ENCODE measurements at places on chromosomes 2 and 18. TPM values are rescaled to one million over a fixed set of nuclear protein-coding genes. Genes with fewer than 3 reads are reported as not detected.

DNA sequence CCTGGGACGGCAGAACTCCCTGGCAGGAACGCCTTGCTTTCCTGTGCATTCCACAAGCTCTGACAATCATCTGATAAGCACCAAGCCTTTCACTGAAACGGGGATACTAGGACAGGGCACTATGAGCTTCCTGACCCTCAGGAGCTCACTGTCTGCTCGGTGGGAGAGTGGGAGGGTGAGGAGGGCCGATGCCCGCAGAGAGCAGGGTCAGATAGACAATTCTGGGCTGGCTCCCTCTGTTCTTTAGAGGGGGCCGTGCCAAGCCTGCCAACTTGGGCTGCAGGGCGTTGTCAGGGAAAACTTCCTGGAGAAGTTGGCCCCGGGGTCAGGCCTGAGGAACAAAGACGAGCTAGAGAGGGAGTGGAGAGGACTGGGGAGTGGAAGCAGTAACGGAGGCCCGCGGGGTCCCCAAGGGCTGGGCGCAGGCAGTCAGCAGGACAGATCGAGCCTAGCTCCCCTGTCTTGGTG, 82.0 kb downstream of the CTAGE1 start:
- DNase-seq = no peak

SLC9A4 gene
- not detected for total RNA-seq

- DNase-seq = peak; percentile 3
These were observed 39.1 kb upstream of the ALPP start for GRCh38 chr2:232339121-232340081.

DNA sequence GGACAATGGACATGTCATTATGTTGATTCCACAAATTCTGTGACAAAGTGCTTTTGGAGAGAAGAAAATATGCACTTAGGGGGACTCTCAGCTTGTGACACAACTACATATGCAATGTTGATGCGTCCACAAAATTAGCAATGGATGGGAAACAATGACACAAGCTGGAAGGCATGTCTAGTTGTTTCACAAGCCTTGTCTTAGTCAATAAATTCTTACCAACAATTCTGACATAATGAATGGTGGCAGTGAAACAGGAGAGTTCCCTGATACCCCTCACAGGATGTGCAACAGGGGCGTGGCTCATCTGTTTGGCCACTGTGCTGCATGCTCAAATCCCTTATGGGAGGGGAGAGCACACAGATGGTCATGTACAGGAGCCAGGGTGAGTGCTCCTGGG, 347.2 kb upstream of the DLGAP1 start:
- no peak for DNase-seq

- no peak for DNase-seq
These were observed 229.3 kb downstream of the SMAD2 start for GRCh38 chr18:47701134-47701533.

EFEMP1 gene
- total RNA-seq = 0.40 TPM

FAM124B gene
- total RNA-seq = not detected

- DNase-seq = no peak
These were observed 57.8 kb upstream of the OTOF start for GRCh38 chr2:26535663-26536275.

FOXD4L1 gene
- total RNA-seq = 0.18 TPM

- DNase-seq = peak; percentile 31
These were observed 114.5 kb downstream of the RNF144A start for GRCh38 chr2:7031547-7032245.

- no peak for DNase-seq
These were observed 3.7 kb downstream of the D2HGDH start for GRCh38 chr2:241738040-241738686.

DNA sequence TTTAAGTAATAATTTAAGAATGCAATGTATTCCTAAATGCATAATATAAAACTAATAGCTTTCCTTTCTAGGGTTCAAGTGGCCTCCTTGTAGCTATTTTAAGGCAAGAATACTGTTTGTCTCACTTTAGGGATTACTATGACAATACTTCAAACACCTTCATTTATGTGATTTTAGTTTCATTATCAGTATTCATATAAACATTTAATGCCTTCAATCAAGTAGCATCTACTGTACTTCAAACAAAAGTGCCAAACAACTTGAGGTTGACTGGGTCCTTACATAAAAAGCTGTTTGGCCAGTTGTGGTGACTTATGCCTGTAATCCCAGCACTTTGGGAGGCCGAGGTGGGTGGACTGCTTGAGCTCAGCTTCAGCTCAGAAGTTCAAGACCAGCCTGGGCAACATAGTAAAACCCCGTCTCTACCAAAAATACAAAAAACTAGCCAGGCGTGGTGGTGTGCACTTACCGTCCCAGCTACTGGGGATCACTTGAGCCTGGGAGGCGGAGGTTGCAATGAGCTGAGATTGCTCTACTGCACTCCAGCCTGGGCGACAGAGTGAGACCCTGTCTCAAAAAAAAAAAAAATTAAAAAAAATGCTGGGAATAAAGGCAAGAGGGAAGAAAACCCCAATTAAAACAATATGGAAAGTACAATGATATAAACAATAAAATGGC, 9.3 kb downstream of the MEX3C start:
- no peak for DNase-seq

FAM110C gene
- total RNA-seq = 0.24 TPM

UGT1A5 gene
- total RNA-seq = not detected

UPP2 gene
- total RNA-seq = not detected

- no peak for DNase-seq
These were observed 563 bp upstream of the POLE4 start for GRCh38 chr2:74957886-74958273.

GRCh38 chr18:79848579-79849327, 51.0 kb downstream of the KCNG2 start:
- no peak for DNase-seq

MORN2 gene
- 11.3 TPM for total RNA-seq

GAL3ST2 gene
- 0.33 TPM for total RNA-seq

SOCS6 gene
- 0.81 TPM for total RNA-seq

- DNase-seq = no peak
These were observed 132.7 kb upstream of the XPO1 start for GRCh38 chr2:61670591-61671501.

MRPL19 gene
- total RNA-seq = 78.3 TPM

GRCh38 chr2:19580264-19580663, 221.8 kb upstream of the OSR1 start:
- DNase-seq = no peak

DNA sequence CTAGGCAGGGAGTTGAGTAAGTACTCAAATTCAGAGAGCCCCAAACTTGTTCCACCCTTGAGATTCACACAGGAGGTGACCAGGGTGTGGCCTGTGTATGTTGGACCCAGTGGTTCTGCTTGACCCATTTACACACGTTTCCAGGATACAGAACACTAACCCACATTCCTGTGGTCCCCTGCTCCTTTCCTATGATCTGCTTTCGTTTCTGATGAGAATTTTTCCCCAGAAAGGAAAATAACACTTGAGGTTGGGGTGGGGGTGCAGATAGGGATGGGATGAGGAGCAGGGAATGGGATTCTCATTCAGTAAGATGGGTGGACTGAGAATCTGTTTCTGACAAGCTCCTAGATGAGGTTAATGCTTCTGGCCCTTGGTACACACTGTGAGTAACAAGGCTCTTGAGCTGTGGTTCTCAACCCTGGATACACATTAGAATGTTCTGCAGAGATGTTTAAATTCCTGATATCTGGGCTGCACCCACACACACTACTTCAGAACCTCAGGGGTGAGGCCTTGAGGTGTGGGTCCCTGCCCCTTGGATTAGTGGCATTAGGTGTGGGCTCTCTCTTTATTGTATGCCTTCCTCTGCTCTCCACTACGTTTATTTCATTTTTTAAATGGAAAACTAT, 58.4 kb downstream of the TPGS2 start:
- no peak for DNase-seq

DNA sequence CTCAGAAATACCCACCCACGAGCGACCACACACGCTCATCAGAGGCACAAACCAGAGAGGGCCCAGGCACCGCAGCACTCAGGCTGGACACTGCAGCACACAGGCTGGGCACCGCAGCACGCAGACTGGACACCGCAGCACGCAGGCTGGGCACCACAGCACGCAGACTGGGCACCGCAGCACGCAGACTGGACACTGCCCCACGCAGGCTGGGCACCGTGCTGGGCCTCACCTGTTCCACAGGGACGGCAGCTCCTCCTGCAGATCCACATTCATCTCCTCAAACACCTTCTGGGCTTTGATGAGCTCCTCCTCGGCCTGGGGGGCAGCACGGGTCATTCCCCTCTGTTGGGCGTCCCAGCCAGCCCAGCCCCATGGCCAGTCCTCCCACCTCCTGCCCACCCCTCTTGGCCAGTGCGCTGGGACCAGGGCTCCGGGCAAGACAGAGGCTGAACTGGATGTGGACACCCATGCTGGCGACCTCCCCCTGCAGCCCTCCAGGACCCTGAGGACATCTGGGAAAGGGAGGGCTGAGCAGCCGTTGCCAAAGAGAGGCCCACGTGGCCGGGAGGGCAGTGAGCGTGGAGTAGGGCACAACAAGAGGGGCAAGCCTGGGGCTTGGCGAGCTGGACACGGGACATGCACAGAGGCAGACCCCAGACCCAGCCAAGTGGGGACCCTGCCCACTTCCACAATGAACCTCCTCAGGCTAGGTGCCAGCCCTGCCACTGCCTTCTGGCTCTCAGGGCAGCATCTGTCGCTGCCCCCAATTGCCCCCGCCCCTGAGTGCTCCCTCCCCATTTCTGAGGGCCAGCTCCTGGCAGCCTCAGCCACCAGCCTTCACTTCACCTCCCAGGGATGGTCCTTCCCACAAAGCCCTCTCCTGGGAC, 43.0 kb downstream of the BIN1 start:
- no peak for DNase-seq

GRCh38 chr2:231633241-231633976, 40.7 kb downstream of the TEX44 start:
- no peak for DNase-seq

NYAP2 gene
- 0.11 TPM for total RNA-seq

EDAR gene
- 0.13 TPM for total RNA-seq

- DNase-seq = no peak
These were observed 262.4 kb downstream of the NDUFA10 start for GRCh38 chr2:239762655-239763269.

- DNase-seq = no peak
These were observed 70.7 kb downstream of the RBM43 start for GRCh38 chr2:151191001-151191400.

IRS1 gene
- total RNA-seq = 3.9 TPM

GRCh38 chr18:48051945-48052840, 121.7 kb upstream of the SMAD2 start:
- DNase-seq = no peak

GRCh38 chr2:48771241-48772014, 15.9 kb upstream of the LHCGR start:
- DNase-seq = no peak

- DNase-seq = no peak
These were observed 166.1 kb upstream of the FOSL2 start for GRCh38 chr2:28226558-28226957.

DNA sequence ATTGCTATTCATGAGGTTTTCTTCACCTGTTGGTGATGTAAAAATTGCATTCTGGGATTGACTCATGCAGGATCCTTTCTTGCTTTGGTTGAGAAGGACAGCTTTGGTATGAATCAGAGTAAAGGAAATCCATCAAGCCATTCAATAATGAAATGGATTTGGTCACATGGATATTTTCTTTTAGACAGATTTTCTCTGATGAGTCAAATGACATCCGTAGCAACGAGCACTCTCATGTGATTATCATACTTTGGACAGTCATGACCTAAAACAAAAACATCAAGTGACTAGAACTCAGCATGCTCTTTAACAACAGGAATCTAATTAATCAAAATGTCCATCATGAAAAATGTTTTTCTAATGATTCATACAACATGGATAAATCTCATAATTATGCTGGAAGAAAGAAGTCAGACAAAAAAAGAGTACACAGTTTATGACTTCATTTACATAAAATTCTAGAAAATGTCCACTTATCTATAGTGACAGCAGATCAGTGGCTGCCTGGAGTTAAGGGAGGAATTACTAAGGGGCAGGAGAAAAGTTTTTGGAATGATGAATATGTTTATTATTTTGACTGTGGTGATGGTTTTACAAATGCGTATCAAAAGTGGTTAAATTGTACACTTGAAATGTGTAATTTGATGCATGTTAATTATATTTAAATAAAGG, 30.7 kb downstream of the TRAK2 start:
- DNase-seq = no peak

DNA sequence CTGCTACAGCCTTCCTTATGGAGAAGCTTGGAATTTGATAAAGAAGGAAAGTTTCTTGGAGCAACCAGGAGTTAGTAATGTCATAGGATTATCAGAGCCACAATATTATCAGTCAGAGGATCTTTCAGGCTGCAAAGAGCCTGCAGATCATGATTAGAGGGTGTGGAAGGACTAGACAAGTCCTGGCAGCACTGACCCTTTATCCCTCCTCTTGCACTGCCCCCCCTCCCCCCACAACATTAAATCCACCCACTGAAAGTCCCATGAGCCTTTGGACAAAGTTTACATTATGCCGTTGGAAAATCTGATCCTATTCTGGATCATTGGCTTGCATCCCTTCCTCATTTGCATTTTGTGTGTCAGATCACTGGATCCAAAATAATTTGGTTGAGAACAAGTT, 18.7 kb upstream of the IMPA2 start:
- DNase-seq = no peak

GRCh38 chr2:37851828-37852584, 73.1 kb upstream of the RMDN2 start:
- no peak for DNase-seq

DNA sequence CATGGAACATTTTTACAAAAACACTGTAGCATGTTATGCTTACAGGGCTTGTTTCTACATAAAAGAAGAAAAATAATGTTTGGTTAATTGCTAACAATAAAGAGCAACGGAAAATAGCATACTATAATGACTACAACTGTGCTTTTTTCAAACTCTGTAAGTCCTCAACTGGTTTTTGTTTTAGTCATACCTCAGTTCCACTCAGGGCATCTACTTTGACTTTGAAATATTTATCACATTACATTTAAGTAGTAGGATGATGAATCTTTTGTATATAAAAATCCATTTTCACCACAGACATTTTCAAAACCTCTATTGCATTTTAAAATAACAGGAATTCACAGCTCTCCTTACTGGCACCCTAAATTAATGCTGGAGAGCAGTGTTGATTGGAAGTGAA, 8.3 kb downstream of the SATB2 start:
- DNase-seq = no peak

- DNase-seq = no peak
These were observed 45.7 kb downstream of the RND3 start for GRCh38 chr2:150441784-150442183.

LYG2 gene
- total RNA-seq = not detected

PGAP1 gene
- 5.7 TPM for total RNA-seq

- DNase-seq = no peak
These were observed 260.2 kb downstream of the TMX3 start for GRCh38 chr18:68454511-68455228.

- DNase-seq = no peak
These were observed 45.7 kb downstream of the ITGB1BP1 start for GRCh38 chr2:9377461-9378097.

DNA sequence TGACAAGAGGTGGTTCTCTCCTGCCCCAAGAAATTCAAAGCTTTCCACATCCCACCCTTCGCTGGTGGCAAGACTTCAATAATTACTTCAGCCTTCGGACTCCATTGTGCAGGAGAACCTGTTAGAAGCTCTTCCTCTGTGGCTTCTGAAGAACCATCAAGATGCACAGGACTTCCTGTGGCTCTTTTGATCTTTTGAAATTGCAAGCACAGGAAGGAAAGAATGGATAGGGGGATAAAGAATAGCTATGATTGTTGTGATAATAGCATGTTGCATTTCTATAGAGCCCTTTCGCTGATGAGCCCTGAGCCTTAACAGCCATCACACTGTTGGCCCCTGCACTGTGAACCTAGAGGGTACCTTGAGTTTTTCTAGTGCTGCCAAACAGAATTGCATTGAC, 7.4 kb downstream of the EPAS1 start:
- no peak for DNase-seq
